ENCODE measurements at places on chromosomes 3 and 15.

- DNase-seq, result peak; percentile 21
Observed at GRCh38 chr3:78580681-78581080, 1187.1 kb downstream of the ROBO1 start.

GRCh38 chr3:195895078-195895860 is 13.1 kb downstream of the TNK2 start:
- no peak for DNase-seq

DNA sequence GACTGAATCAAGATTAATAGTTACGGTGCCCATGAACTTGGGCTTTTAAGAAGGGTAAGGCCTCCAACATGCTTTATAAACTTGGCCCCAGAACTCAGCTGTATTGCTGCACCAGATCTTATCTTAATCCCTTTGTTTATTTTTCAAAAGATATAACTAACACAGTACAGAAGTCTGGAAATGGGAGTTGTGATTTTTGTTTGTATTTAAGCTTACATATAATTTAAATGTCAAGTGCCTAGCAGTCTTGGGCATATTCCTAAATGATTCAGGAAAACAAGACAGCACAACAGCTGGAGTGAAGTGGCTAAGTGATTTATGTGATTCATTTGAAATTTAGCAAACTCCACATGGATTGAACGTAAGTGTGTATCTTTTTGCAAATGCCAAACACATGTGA is 56.2 kb downstream of the NBEAL2 start:
- DNase-seq, result no peak

DNA sequence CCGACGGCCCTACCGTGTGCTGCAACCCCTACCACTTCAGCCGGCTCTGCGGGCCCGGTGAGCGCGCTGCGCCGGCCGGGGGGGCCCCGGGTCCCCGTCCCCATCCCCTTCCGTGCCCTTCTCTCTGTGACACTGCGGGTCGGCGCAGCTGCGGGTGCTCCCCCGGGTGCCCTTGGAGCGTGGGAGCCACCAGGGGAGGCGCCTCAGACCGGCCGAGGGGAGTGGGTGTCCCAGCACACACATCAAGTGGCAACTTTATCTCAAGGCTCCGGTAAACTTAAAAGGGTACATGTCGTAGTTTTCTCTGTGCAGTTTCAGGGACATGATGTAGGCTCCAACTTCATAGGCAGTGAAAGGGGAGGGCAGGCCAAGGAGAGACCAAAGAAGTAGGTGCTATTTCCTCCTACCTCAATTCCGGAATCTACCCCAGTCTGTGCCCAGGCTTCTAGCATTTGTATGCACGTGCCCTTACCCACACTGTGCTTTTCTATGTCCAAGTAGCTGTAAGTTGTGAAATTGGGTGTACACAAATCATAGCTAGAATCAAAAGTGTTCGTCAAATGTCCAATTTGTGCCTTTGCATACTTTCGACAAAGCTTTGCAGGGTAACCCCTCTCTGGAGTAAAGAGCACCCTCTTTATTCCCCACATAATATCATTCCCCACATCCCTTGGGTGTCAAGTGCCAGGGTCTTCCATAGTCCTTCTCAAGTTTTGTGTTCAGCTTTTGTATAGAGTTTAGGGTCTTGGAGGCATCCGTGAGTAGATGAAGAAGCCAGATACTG is 2.2 kb downstream of the SMAD6 start:
- DNase-seq, result no peak

DNA sequence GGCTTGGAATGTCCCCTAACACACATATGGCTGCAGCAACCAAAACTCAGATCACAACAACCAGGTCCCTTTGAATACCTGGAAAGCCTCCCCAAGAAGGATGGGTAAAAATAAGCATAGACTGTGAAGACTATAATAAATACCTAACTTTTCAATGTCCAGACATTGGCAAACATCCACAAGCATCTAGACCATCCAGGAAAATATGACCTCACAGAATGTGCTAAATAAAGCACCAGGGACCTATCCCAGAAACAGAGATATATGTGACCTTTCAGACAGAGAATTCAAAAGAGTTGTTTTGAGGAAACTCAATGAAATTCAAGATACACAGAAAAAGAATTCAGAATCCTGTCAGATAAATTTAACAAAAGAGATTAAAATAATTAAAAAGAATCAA is 109.2 kb downstream of the NEDD4 start:
- no peak for DNase-seq

DNA sequence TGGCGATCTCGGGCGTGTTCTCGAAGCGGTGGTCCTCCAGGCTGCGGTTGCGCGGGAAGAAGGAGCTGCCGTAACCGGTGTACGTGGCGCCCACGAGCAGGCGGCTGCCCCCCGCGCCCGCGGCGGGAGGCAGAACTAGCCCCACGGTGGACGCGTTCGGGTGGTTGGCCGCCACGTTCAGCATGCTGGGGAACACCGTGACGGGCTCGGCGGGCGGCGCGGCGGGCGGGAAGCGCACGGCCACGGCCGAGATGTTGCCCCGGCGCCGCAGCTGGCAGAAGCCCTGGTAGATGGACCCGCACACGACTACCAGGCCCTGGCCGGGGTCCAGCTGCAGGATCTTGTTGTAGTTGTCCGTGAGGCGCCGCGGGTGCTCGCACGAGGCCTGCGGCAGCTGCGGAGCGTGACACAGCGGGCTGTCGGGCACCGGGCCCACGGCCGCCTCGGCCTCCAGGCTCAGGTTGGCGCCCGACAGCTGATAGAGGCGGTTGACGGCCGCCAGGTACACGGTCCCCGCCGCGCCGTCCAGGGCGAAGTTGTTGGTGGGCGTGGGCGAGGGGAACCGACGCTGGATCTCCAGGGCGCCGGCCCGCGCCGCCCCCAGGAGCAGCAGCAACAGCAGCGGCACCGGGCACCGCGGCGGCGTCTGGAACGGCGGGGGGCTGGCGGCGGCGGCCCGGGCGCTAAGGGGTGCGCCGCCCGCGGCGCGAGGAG is 397 bp downstream of the PLXND1 start:
- peak; percentile 8 for DNase-seq

- DNase-seq, result no peak
Observed at GRCh38 chr3:57731311-57731710, 24.8 kb upstream of the SLMAP start.

DNA sequence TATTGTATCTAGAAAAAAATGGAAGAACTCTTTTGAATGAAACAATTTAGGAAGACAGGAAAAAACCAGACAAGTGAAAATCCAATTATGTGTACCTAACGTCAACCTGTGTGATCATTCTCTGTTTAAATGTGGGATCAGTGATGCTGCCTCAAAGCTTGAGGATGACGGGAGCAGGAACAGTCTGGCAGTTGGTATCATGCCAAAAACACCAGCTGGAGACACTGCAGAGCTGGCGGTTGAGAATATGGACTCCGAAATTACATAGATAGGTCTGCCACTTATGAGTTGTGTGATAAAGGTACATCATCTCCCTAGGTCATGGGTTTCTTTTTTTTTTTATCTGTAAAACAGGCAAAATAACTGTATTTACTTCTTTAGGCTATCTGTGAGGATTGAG is 480.5 kb downstream of the CNTN4 start:
- DNase-seq, result no peak

DNA sequence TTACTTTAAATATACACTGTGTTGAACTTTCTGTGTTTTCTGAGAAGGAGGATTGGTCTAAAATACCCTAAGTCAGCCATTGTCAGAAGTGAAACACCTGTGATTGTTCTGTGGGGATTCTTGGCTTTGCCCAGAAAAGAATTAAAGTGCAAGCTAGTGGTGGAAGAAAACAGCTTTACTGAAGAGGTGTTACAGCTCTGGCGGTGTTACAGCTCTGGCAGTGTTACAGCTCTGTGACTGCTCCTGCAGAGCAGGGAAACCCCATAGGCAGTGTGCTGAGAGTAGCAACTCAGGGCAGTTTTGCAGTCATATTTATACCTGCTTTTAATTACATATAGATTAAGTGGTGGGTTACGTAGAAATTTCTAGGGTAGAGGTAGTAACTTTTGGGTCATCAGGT is 66.6 kb downstream of the C3orf20 start:
- DNase-seq, result no peak

DNA sequence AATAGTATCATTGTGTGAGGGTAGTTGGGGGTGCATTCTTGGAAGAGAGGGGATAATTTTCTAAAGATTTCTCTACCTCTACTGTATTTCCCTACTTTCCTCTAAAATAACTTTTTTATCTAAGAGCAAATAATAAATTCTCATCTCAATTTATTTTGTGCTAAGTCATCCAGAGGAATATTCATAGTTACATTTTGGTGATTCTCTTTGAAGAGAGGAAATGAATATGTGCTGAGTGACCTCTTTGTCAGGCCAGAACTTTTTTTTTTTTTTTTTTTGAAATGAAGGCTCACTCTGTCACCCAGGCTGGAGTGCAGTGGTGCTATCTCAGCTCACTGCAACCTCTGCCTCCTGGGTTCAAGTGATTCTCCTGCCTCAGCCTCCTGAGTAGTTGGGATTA is 15.1 kb upstream of the CCDC80 start:
- no peak for DNase-seq

DNA sequence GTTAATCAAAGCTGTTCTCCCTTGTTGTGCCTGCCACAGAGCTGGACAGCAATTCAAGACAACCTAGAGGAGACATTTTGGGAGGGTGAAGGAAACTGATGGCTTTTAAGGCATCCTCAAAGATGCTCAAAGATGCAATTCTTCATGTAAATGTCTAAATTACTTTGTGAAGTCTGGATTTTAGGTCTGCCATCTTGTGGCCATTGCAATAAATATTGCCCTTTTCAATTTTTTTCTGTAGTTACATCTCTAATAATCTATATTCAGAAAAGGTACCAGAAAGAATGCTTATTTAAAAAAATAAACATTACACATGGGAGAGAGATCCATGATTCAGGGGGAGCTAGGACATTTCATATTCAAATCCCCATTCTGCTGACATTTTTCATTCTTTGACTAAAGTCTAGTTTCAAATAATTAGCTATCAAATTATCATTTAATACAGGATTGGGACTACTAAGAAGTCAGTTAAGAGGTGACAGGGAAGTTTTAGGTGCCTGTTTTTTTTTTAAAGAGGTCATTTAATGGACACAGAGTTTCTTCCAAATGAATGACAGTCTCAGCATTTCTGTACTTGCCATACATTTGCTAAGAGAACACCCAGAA is 259.8 kb upstream of the WNT5A start:
- DNase-seq, result no peak

GRCh38 chr15:57921371-57921770 is 144.1 kb downstream of the ALDH1A2 start:
- DNase-seq, result peak; percentile 2

DNA sequence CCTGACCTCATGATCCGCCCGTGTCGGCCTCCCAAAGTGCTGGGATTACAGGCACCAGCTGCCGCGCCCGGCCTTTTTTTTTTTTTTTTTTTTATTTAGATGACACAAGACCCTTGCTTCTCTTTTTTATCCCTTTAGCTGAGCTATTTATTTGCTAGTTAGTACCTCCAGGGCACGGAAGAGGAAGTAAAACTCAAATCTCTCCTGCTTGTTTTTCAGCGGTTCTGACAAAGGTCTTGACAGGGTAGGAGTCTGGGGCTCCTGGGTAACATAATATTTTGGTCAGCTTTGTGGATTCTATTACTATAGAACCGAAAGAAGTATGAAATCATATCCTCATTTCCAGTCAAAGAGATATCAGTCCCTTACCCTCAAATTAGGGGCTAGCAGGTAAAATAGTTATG is 44.0 kb upstream of the ETV5 start:
- DNase-seq, result no peak

- DNase-seq, result no peak
Observed at GRCh38 chr3:133276594-133276993, 123.3 kb upstream of the BFSP2 start.

GRCh38 chr3:43784640-43785011 is 93.9 kb downstream of the ABHD5 start:
- no peak for DNase-seq

- DNase-seq, result no peak
Observed at GRCh38 chr3:115164374-115165221, 17.5 kb upstream of the ZBTB20 start.

DNA sequence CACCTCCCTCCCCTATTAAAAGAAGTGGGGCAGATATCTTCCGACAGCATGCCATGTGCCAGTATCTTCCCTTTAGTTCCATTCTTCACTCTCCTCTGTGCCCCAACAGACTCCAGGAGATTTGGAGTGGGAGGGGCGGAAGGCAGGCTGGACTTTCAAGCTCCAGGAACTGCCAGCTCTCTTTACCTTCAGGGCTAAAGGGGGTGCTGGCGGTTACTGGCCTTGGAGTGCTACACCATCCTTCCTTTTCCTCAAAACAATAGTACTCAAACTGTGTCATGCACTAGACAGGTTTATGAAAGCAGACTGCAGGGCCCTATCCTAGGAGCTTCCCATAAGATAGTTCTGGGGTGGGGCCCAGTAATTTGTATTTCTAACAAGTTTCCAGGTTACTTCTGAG is 6.0 kb downstream of the LINS1 start:
- DNase-seq, result peak; percentile 36

GRCh38 chr3:126768903-126769302 is 64.9 kb downstream of the CHCHD6 start:
- DNase-seq, result no peak

DNA sequence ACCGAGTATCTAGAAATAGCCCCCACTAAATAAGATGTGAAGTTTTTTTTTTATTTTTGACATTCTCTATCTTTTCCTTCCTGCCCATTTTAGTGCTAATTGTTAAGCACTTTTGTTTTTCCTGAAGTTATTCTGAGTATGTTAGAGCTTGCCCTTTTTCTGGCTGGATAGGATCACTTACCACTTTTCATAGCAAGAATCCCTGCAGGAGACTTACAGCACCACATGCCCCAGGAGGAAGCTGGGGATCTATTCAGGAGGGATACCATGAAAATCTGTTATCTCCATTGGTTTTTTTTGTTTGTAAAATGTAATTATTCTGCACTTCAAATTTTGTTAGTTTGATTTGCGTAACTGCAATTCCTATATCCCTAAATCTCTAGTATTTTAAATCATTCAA is 968.4 kb downstream of the ZPLD1 start:
- DNase-seq, result no peak

GRCh38 chr15:58490086-58490887 is 58.5 kb downstream of the LIPC start:
- DNase-seq, result no peak

- DNase-seq, result peak; percentile 68
Observed at GRCh38 chr3:61662861-61663260, 101.5 kb downstream of the PTPRG start.

GRCh38 chr3:43327582-43327979 is 41.2 kb downstream of the SNRK start:
- DNase-seq, result no peak

- peak; percentile 87 for DNase-seq
Observed at GRCh38 chr3:46913644-46914043, 36.1 kb downstream of the PTH1R start.

- peak; percentile 66 for DNase-seq
Observed at GRCh38 chr3:108914774-108915641, 38.7 kb downstream of the GUCA1C start.

GRCh38 chr3:174949523-174949922 is 90.4 kb downstream of the NAALADL2 start:
- no peak for DNase-seq
